ENCODE measurements at places on chromosomes 6 and 20.

GRCh38 chr6:112289038-112289566, 34.7 kb upstream of the LAMA4 start:
- DNase-seq, result no peak

GRCh38 chr20:15637950-15638754, 935.1 kb downstream of the KIF16B start:
- DNase-seq, result no peak

GRCh38 chr6:166476634-166477215, 94.0 kb upstream of the MPC1 start:
- DNase-seq, result no peak

DNA sequence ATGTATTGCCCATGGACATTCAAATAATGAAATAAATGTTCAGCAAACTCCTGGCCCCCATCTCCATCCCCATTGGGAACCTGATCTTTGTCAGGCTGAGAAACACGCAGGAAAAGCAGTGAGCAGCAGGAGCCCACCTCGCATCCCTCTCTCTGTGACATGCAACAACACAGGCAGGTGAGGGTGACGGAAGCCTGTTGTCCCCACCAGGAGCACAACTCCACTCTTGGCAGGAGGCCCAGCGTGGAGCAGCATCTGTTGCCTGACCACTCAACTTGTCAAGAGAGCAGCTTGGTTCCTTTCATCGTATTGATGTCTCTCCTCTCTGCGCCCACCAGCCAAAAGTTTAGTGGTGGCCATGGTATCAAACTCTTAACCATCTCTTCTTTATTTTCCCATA, 586.9 kb upstream of the ARID1B start:
- DNase-seq, result peak; percentile 18

DNA sequence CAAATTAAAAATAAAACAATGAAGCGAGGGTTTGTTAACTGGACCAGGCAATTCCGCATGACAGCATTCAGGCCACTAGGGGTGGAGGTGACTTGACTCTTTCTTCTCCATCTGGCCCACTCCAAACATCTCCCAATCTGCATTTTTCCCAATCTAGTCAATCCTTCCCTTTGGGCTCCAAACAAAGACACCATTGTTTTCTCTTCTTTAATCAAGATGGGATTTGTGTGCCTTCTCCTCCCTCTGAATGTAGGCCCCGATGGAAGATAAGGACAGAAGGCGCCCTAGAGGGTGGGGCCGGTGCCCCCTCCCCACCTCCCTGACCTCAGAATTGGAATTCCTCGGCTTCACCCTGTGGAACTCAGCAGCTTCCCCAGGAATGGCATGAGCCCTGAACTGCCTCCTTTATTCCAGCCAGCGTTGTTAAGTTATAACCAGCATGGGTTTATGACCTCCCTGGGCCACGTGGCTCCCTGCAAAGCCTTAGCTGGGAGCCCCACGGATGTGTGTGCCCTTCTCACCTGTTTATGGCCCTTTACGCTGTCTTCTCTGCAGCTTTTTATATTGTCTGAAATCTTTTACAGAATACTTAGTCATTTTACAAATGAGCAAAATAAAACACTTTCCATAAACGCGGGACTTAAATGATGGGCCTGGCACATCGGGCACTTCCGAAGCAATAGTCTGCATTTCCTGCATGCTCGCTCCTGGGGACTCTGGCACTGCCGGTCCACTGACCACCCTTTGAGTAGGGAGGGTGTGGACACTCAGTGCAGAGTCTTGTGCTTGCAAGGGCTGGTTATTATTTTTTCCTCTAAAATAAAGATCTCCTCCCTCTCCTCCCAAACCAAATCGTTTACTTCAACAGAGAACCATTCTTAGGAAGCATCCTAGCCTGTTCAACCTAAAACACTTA, 24.5 kb downstream of the OVOL2 start:
- DNase-seq, result no peak

DNA sequence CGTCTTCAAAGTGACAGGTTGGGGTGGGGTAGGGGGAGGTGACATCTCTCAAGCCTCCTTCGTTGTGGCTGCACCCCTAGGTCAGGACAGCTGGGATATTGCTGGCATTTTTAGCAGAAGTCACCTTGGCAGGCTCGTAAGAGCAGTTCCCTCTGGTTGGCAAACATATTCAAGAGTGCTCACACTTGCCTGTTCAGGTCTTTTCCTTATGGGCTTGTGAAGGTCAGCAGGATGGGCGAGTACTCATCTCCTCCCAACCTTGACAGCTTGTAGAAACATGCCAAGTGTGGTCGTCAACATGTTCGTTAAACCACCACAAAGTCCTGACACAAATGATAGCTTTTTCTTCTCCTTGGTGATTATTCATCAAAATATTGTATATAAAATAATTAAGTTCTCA, 113.6 kb downstream of the HDGFL1 start:
- DNase-seq, result no peak

DNA sequence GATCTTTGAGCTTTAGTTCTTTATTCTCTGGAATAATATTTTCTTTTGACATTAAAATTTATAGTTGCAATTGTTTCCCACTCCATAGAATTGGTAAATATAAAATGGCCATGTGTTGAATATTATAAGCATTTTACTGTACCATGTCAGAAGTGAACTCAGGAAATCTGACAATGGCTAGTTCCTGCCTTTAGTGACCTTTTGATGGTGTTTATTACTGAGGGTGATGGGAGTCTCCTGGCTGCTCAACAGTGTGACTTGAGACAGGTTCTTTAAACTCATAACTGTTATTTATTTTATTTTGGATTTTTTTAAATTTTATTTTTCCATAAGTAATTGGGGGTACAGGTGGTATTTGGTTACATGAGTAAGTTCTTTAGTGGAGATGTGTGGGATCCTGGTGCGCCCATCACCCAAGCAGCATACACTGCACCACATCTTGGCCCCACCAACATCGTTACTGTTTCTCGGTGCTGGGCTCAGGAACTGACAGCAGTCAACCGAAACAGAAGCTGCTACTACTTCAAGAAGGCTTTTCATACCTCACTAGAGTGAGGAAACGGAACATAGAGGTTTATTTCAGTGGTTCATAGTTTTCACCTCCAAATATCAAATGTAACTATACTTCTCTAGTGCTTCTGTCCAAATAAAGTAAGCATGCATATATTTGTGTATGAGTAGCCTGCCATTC, 90.4 kb downstream of the PLEKHG1 start:
- DNase-seq, result no peak

DNA sequence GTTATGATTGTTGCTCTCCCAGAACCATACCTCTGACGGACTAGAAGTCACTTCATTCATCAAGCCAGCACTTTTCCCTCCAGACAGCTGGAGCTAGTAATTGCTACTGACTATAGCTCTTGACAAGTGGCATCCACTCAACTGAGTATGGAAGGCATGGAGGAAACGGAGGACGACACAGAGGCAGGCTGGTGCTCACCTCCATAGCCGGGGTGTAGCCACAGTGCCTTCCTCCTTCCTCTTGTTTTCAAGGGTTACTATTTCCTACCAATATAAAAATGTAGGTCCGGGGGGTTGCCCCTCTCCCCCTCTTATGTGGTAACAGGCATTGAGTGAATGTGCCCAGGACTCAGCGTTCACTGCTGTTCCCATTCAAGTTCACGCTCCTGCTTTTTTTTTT, 23.5 kb upstream of the FOXC1 start:
- no peak for DNase-seq

DNA sequence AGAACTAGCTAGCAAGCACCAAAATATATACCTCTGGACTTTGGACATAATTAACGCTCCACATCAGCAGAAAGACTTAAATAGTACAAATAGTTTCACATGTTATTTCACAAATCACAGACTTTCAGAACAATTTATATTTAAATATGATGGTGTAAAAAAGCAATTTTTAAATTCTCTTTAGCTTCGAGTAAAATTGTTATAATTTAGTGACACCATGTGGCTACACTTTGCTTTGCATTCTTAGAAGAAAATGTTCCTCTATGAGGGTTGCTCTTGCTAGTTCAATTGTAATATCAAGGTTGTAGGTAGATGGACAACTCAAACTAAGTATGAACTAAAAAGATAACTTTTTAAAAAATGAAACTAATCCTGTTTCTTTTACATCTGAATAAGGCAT, 69.0 kb downstream of the BTBD9 start:
- peak; percentile 6 for DNase-seq

- DNase-seq, result peak; percentile 79
Observed at GRCh38 chr6:111872401-111873177, 663 bp downstream of the FYN start.

GRCh38 chr6:153117986-153118879, 12.8 kb downstream of the RGS17 start:
- DNase-seq, result no peak

- DNase-seq, result no peak
Observed at GRCh38 chr6:157486572-157486971, 105.6 kb downstream of the ZDHHC14 start.

DNA sequence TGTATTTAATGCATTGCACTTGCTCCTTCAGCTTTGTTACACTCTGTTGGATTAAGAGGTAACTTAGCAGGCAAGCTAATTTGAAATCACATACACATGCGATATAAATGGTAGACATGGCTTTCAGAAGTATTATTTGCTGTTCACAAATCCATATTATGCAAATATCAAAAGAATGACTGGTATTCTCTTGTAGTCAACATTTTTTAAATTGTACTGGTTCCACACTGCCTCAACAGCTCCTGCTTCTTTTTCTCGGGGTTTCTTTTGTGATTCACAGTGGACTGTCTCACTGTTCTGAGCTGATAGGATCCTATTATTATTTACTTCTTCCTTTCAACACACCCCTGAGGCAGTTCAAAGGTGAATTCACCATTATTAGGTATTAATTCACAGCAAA, 927.4 kb downstream of the KIF16B start:
- no peak for DNase-seq

GRCh38 chr6:91043751-91044150, 456.9 kb upstream of the MAP3K7 start:
- no peak for DNase-seq

DNA sequence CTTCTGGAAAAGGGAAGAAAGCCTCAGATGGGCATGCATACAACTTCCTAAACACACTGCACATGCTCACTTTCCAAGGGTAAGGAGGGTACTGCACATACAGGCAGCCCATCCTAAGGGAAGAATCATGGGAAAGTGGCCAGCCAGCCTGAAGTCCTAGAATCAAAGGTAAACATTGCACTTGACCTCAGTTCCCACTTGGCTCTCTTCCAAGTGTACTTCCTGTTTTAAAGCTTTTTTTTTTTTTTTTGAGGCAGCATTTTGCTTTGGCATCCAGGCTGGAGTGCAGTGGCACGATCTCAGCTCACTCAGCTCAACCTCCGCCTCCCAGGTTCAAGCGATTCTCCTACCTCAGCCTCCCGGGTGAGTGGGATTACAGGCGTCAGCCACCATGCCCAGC, 225.3 kb upstream of the EPHA7 start:
- peak; percentile 92 for DNase-seq

DNA sequence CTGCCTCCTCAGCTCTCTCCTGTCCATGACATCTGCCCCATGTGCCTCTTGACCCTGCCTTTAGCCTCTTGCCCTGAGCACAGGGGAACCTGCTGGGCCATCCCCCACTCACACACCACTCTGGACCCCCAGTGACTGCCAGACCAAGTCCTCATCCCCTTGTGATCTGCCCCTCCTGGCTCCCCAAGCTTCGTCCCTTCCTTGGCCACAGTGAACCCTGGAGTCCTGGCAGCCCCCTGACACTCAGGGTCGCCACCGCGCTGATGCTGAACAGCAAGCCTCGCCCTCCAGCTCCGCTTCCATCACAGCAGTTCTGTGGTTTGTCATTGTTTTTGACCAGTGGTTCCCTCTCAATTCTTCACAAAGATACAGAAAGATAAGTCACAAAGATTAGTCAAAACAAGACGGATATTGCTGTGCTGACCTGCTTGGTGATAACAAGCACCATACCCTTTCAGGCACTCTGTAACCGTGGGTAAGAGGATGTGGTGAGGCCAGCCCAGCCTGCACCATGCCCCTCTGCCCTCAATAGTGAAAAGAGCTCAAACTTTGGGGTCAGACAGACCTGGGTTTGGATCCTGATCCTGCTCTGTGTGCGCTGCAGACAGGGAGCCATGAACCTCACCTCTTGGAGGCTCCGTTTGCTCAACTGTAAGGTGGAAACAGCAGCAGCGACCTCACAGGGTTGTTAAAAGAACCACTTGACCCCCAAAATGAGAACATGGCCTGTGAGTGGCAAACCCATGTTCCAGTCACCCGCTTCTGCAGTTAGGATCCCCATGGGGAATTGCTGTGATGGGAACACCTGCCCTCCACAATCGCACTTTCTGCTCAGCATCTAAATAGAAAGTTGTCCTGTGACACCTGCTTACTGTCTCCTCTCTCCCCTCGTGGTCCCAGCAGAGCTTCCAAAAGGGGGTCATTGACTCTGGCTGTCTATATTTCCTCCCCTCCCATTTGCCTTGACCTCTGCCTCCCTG, 114.5 kb downstream of the TOX2 start:
- no peak for DNase-seq

GRCh38 chr20:17934141-17934862, 34.3 kb downstream of the SNX5 start:
- DNase-seq, result no peak

- no peak for DNase-seq
Observed at GRCh38 chr20:2169456-2170088, 67.9 kb downstream of the STK35 start.

GRCh38 chr6:33095681-33096080, 19.9 kb downstream of the HLA-DPB1 start:
- no peak for DNase-seq

DNA sequence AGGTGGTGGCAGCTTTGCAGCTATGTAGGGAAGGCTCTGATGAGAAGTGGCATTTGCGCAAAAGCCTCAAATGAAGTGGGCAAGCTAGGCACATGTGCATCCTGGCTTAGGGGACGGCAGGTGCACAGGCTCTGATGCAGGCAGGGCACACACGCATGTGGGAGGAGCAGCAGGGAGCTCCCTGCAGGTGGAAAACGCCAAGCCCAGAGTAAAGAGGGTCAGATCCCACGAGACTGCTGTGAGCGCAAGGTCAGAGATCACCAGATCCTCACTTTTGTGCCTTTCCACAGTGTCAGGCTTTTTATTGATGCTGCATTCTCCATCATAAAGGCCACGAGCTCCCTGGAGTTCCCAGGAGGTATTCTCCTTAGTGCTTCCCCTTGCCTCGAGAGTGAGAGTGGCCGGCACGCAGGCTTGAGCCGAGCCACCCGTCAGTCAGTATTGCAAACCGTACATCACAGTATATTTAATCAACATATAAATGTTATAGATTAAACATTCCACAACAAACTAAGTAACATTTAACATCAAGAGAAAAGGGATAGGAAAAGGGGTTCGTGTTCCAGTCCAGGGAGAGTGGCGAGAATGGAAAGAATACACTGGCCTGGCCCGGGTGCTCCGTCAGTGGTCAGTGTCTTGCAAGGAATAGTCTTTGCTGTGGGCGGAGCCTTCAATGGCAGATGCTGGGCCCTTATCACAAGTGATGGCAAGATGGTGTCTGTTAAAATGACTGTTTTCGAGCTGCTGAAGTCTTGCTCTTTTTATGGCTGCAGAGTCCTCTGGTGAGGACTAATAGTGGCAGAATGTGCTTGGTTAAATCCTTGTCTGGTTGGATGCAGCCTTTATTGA, 109.4 kb downstream of the SYNDIG1 start:
- DNase-seq, result no peak

GRCh38 chr6:28896505-28897368, 27.0 kb downstream of the TRIM27 start:
- peak; percentile 92 for DNase-seq

All from NCI-H748 treated with DMSO at 0.1 percent for 48 hours (cell line).